Stimulated activated memory B cell treated with anti-CD40 and anti-IgM and Interleukin-4, amounts not matched to agents 10 μg/mL and 1 μg/mL and 100 μg/mL, for 72 hours (primary cell): ENCODE measurements at places on chromosomes 1 and 21.

- ATAC-seq, result no peak
These were observed 29.3 kb upstream of the HSD3B1 start for GRCh38 chr1:119477710-119478109.

- ATAC-seq, result no peak
These were observed 248.4 kb downstream of the RHOU start for GRCh38 chr1:228983661-228984060.

GRCh38 chr21:43882952-43883545 is 18.0 kb downstream of the AGPAT3 start:
- no peak for ATAC-seq

DNA sequence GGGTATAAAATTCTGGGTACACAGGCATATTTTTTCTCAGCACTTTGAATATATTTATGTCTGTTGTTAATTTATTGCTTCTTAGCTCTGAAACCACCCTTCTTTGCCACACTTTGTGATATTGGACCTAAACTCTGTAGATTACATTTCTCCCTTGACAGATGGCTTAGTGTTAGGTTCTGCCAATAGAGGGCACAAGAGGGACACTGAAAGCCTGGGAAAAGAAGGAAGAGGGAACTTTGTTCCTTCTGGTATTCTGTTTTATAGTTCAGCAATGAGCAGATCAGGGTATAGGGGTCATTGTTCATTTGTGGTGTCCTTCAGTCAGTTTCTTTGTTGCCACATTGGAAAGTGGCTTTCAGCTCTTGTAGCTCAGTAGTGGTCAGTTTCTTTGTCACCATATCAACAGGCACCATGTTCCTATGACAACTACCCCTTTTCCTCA is 423.5 kb upstream of the PROX1 start:
- ATAC-seq, result no peak

GRCh38 chr1:177082855-177083693 is 81.4 kb downstream of the ASTN1 start:
- ATAC-seq, result no peak
